ENCODE measurements at places on chromosomes 12 and 14.

DNA sequence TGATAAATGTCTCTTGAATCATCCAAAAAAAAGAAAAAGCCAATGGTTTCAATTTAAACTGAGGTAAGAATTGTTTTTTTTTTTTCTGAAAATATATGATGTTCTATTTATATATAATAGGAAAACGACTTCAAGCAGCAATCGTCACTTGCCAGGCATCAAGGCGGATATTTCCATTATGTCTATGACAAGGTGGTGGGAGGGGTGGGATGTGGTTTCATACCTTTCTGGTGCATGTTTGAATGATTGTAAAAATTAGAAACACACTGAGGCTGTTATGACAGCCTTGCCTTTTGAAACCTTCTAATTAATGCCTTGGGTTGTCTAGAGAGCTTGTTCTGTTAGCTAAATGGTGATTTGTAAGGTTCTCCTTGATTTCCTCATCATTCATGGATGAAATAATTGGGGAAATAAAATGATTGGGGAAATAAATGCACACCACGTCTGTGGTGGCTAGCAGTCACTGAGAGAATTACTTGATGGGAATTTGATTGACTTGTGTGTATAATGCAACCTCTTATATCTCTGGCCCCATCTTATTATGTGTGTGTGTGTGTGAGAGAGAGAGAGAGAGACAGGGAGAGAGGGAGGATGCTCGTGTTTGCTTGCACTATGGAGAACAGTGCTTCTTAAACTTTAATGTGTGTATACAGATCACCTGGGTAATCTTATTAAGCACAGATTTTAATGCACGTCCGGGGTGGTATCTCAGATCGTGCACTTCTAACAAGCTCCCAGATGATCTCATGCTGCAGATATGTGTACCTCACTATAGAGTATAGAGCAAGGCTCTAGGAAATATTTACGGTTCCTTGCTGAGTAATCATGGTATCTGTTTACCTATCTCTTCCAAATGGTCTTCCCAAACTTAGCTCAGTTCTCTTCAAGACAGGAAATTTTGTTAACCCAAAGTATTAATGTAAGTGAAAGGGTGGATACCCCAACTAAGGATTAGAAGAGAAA lies 502.6 kb downstream of the DIO2 start:
- DNase-seq = no peak

DNA sequence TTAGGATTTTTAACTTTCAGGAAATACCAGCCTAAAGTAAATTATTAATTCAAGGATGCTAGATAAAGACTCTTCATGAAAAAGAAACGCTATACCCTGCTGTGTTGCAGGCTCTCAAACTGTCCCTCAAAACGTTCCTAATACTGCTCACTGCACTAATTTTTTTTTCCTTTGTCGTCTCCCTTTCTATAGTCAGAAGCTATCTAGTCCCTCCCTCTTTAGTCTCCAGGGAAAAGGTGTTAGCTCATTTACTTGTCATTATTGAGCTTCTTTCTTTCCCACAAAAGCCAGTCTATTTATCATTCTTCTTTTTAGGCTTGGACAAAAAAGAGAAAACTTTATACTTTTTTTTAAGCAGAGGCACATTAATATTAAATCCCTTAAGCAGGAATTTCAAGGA lies 30.3 kb upstream of the INSM2 start:
- peak; percentile 87 for DNase-seq

DNA sequence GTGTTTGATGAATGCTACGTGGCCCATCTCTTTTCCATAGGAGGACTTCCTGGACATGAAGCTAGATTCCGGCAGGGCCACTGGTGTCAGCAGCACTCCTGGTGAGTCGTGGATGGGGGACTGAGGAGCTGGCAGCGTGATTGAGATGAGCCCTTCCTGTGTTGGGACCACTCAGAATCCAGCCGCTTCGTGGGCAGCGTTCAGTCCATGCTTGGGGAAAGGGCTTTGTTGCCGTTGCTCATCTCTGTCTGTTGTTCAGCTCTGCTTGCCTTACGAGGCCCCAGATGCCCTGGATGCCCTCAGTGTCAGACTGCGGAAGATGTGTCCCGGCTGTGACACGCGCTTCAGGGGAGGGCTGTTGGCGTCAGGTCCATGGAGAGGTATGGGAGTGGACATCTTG lies 127.1 kb upstream of the RTL1 start:
- DNase-seq = no peak

- no peak for DNase-seq
Measured at GRCh38 chr14:75298187-75298965, 19.7 kb downstream of the FOS start.

- no peak for DNase-seq
Measured at GRCh38 chr12:70314145-70314544, 51.9 kb upstream of the KCNMB4 start.

DNA sequence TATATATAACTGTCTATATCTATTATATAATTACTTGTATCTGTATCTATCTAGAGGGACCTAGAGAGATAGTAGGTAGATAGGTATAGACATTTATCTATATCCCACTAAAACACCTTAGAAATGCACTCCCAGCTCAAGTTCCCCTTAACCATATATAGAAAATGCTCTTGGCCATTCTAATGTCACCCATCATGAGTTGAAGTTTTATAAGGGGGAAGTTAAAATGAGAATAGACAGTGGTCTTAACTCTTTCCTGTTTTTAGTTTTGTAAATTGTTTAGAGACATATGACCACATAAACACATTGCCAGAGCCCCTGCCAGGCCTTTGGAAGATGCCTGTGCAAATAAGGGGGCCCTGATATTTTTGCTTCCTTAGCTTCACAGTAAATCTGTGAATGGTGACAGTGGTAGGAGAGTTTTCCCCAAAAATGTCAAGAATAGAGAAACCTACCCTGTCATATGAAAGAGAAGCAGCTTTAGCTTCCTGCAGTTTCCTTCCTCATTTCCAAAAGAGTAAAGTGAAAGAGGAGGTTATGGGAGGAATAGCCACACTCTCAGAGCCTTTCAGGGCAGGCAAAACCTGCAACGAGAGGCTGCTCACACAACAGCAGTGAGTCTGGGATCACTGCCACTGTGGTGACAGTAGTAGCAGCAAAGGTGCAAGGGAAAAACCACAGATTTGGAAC lies 45.5 kb downstream of the MGST1 start:
- no peak for DNase-seq

DNA sequence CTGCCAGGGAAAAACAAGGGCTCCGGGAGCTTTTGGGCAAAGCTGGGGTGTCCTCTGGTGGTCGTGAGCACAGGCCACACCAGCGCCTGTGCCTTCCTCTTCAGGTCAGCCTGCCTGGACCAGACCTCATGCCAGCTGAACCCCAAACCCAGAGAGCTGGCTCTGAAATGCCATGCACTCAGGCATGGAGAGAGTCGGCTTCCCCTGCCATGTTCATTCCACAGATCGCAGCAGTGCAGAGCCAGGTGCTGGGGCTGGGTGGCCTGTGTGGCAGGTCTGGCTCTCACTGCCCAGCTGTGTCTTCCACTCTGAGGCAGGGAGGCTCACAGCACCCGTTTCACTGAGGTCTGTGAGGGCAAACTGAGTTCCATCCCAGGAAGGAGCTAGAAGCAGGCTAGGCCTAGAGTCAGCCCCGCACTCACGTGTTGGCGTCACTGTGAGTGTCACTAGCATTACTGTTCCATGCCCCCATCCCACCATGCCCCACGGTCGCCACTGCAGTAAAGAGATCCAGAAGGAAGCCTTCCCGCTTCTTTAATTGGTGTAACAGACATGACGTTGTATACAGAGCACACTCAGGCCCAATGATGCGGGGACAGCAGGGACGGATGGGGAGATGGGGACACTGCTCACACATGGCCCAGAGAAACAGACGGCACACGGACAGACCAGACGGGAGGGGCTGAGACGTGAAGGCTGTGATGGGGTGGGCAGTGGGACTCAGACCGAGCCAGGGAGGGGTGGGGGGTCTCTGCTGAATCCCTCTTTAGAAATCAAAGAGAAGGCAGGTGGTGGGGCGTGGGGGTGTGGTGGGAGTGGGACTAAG lies 2.7 kb downstream of the ARL6IP4 start:
- DNase-seq = no peak

GRCh38 chr14:22489957-22490950 lies 98.8 kb downstream of the DAD1 start:
- DNase-seq = no peak

- no peak for DNase-seq
Measured at GRCh38 chr14:77691259-77691658, 16.6 kb downstream of the ALKBH1 start.

GRCh38 chr12:120162763-120163162 lies 31.8 kb downstream of the GCN1 start:
- no peak for DNase-seq

DNA sequence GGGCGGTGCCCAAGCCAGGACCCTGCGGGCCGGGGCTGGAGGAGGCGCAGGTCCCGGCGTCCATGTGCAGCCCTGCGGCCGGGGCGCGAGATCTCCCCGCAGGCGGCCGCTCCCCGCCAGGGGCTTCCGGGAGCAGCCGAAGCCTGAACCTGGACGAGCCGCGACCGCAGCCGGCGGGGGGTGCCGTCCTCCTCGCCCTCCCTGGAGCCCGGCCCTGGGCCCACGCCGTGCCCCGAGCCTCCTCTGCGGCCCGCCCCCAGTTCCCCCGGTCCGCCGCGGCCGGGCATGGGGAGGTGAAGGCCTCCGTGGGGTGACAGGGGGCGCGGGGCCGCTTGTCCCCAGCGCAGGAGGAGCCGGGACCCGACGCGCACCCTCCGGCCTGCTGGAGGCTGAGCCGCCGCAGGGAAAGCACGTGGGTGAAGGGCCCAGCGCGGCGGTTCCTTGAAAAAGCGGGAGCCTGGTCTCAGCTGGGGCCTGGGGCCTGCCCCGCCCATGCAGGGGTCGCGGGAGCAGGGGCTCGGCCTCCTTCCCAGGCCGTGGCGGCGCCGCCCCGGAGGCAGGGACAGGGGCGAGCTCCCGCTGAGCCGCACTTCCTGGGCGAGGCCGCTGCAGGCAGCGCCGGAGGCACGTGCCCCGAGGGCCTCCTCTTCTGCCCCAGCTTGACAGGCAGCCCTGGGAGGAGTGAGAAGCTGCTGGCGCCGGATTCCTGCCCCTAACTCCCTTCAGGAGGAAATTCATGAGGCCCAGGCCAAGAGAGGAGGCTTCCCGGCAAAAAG lies 55.6 kb upstream of the PPP2R5C start:
- no peak for DNase-seq

DNA sequence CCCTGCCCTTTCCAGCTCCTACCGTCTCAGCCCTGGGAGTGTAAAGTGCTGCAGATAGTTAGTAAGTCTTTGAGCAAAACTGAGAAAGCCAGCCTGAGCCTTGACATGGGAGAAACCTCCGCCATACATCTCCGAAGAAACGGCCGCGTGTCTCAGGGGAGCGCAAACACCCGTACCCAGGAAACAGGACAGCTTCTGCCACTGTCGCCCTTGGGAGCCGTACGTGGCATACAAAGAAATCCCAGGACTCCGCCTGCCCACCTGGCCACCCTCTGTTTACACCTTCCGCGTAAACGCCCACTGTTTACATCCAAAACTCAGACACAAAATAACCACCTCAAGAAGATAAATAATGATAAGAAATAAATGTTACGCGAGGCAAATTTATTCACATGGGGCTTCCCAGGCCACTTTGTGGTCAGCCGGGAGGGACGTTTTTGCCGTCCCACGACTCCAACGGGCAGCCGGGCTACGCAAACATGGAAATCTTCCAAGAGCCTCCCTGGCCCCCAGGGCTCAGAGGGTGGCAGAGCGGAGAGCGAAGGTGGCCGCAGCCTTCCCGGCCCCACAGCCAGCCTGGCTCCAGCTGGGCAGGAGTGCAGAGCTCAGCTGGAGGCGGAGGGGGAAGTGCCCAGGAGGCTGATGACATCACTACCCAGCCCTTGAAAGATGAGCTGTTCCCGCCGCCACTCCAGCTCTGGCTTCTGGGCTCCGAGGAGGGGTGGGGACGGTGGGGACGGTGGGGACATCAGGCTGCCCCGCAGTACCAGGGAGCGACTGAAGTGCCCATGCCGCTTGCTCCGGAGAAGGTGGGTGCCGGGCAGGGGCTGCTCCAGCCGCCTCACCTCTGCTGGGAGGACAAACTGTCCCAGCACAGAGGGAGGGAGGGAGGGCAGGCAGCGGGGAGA lies at the start of gene BDKRB2:
TSS of gene BDKRB2 (plus strand) at position 689 of the 908 bp plus-strand sequence. CDS start 32,269 bp downstream, outside the sequence.
- DNase-seq = peak; percentile 54

- DNase-seq = no peak
Measured at GRCh38 chr12:25526778-25527177, 26.3 kb downstream of the LMNTD1 start.

- no peak for DNase-seq
Measured at GRCh38 chr12:56713345-56713744, 11.8 kb downstream of the NACA start.

DNA sequence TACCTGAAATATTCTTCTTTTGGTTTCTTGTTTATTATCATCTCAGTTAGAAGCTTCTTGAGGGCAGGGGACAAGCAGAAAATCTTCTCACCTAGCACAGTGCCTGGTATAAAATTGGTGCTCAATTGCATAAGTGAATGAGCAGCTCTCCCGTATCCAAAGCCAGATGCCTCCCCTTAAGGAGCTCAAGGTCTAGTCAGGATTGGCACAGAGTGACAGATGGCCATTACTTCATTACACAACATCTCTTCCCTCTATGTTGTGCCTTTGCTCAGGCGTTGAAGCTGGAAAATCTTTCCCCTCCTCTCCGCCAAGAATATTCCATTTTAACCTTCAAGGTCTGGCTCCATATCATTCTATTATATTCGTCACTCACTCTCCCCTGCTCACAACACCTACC lies 3.6 kb downstream of the SLC4A8 start:
- no peak for DNase-seq
